ENCODE measurements at places on chromosomes 12 and 14.

- no peak for DNase-seq
These were observed 2.0 kb downstream of the PTHLH start for GRCh38 chr12:27970401-27971120.

DNA sequence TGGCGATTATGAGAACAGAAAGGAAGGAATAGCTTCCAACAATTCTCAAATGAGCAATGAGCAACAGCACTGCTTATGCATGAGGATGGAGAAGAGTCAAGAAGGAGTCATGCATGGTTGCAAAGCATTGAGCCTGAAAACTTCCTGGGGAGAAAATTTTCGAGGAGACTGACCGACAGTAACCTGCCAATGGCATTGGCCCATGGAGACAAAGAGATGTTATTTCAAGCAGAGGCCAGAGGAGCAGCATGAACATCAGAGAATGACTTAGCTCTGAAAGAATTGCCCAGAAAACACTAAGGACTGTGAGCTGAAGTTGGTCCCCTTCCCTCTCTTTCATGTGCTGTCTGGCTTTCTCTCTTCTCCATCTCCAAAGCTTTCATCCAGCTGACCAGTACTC is 343.4 kb downstream of the ADAMTS20 start:
- DNase-seq: no peak

DNA sequence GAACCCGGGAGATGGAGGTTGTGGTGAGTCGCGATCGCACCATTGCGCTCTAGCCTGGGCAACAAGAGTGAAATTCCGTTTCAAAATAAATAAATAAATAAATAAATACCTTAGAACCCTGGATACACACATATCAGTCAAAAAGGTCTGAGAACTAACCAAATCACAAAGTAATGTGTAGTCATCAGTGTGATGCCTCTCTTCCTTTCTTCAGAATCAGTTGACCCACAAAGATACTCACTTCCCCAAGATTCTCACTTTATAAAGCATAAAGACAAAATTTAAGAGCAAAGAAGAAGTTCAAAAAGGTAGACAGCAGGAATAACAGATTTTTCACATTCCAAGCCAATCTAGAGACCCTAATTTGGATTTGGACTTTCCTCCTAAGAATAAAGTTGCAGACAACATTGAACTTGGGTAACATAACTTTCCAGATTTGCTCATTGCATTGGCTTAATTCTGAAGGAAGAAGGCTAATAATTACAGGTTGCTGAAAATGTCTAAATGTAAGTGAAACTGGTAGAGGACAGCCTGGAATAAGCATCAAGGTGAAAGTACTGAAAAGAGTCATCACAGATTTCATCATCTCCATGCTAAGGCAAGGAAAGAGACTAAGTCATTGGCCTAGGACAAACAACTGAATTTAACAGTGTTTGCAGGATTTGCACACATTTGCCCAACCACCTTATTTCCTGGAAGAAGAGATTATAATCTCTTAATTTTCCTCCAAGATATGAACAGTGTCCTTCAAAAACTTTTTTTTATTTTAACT is 17.4 kb downstream of the TMED10 start:
- no peak for DNase-seq

DNA sequence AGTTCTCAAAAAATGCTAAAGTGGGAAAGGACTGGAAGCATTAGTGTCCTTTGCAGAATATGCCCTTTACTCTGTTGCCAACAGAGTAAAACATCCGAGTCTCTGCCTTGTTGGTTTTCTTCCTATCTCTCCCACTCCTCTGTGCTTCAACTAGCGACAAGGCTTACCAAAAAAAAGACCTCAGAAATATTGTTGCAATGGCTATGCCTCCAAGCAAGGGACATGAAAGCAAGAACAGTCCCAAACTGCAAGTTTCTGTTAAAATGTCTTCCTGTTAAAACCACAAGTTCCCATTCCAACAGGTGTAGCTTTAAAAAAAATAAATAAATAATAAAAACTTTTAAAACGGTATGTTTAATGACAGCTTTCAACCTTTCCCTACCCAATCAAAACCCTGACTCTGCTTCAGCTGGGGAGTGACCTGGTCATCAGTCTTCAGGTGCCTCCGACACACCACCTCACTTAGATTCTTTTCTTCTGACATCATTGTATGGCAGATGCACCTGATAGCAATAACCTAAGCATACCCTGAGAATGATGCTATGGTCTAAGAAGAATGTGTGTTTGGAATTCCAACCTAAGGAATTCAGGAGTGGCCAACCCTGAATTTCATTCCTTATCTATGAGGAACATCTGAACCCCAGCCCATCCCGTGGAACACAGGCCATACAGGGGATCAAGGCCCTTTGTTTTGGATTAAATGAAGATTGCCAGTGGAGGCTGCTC is 81.0 kb downstream of the RPS29 start:
- no peak for DNase-seq

GRCh38 chr12:80040075-80040738 is 59.1 kb upstream of the OTOGL start:
- no peak for DNase-seq

DNA sequence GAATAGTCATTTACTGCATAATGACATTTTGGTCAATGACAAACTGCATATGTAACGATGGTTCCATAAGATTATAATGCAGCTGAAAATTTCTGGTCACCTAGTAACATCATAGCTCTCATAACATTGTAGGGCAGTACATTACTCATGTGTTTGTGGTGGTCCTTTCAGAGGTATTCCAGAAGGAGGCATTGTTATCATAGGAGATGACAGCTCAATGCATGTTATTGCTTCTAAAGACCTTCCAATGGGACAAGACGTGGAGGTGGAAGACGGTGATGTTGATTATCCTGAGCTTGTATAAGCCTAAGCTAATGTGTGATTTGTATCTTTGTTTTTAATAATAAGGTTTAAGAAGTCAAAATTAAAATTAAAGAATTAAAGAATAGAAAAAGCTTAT is 43.8 kb upstream of the TSPAN11 start:
- DNase-seq: no peak

DNA sequence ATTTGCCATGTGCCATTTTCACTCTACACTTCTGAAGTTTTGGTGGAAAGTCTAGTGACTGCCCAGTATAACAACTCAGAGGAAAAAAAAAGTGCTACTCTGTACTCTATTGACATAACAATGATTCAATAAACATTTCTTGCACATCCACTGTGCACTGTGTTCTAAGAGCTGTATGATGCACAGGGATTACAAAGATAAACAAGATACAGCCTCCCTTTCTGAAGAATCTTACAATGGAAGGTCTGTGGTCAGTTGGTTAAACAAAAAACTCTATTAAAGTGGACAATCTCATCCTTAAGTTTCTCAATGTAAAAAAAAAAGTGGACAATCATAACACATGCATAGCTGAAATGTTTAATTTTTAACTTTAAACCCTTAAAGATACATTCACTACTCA is 105.7 kb upstream of the RASSF8 start:
- DNase-seq: no peak

Data from activated T-cell treated with anti-CD3 and anti-CD28 coated beads for 4 hours (primary cell).